ENCODE measurements at places on chromosomes 13 and 19. TPM values are rescaled to one million over a fixed set of nuclear protein-coding genes. Genes with fewer than 3 reads are reported as not detected.

CDX2 gene
- total RNA-seq = not detected

CYP2A6 gene
- total RNA-seq = not detected

GIPC3 gene
- 0.07 TPM for total RNA-seq

ZNF763 gene
- 1.1 TPM for total RNA-seq

ETV2 gene
- total RNA-seq = 1.4 TPM
